ENCODE measurements at places on chromosomes 1 and 21. TPM values are rescaled to one million over a fixed set of nuclear protein-coding genes. Genes with fewer than 3 reads are reported as not detected.

Gene CACHD1
- total RNA-seq: 0.18 TPM

Gene IL19
- not detected for total RNA-seq

Gene AJAP1
- total RNA-seq: not detected

Gene EPS15
- 58.2 TPM for total RNA-seq

Measured in activated naive CD4-positive, alpha-beta T cell treated with anti-CD3 and anti-CD28 coated beads, Interleukin-2, amount 10 ng/mL, durations not matched to agents 5 hours and 36 hours (primary cell).